NCI-H524 (cell line): ENCODE measurements at places on chromosomes 6 and 20.

DNA sequence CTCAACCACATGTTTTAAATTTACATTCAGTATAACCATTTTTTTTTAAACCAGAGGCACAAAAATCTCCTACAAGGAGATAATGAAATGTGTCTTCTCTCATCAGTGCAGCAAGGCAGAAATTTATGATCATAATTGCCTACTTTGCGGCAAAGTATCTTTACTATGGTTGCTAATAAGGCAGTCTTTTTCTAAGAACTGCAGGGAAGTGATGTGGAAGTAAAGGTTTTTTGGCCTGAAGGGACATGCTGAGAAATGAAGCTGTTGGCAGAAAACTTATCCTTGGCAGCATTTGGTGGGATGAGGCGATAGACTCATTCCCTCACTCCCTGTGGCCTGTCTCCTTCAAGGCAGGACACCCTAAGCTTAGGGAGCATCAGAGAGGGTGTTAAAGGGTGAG is 48.7 kb downstream of the SCGN start:
- DNase-seq = no peak

GRCh38 chr6:11900662-11901598 is 111.2 kb upstream of the HIVEP1 start:
- no peak for DNase-seq

- DNase-seq = no peak
These were observed 1014.9 kb upstream of the GJE1 start for GRCh38 chr6:141117874-141118273.

- no peak for DNase-seq
These were observed 71.0 kb upstream of the SLC22A16 start for GRCh38 chr6:110547266-110547964.

GRCh38 chr6:103675807-103676406 is 1183.8 kb downstream of the HACE1 start:
- no peak for DNase-seq

GRCh38 chr6:17972074-17972952 is 15.1 kb downstream of the KIF13A start:
- no peak for DNase-seq

DNA sequence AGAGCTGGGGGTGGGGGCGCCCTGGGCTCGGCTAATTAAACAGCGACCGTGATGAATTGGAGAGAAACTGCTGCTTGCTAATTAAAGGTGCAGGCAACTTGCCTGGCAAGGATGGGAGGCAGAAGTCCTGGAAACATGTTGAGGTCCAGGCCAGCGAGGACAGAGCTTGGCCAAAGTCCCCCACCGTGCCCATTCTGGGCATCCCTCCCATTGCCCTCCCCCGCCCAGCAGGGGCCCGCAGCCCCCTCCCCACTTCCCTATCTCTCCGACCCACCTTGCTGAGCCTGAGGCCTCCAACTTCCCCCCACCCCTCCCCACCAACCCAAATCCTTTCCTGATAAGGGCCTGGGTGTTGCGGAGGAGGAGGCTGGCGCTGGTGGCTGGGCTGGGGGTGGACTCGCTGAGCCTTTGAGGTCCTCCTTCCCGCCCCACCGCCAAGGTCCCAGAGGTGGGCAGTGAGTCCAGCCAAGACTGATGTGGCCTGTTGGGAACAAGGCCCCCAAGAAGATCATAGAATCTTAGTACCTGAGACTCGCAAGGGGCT is 23.3 kb downstream of the C20orf203 start:
- DNase-seq = no peak

GRCh38 chr6:163132050-163132750 is 282.3 kb upstream of the QKI start:
- no peak for DNase-seq
